ENCODE measurements at places on chromosomes 1 and 21. TPM values are rescaled to one million over a fixed set of nuclear protein-coding genes. Genes with fewer than 3 reads are reported as not detected.

DNA sequence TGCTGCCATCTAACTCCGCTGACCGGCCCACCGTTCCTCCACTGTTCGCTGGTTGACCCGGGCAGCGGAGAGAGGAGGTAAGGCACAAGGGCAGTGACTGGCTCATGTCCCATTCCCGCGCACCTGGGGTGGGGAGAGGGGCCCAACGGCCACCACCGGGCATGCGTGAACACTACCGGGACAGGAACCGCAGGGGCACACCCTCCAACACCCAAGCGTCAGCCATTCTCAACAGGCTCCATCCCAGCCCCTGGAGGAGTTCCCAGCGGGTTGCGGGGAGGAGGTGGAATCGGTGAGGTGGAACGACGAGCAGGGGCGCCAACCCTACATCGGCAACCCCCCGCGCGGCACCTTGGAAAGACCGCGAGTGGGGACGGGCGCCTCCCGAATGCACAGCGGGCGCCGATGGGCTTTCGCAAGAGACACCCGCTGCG lies 126.7 kb downstream of the LIPI start:
- ATAC-seq, result no peak

- no peak for ATAC-seq
These were observed 56.4 kb downstream of the IVNS1ABP start for GRCh38 chr1:185260611-185261010.

Gene LCE1C
- not detected for total RNA-seq

GRCh38 chr1:88892357-88892877 lies 1.1 kb upstream of the GTF2B start:
- ATAC-seq, result no peak

GRCh38 chr1:103761896-103762295 lies 12.2 kb downstream of the AMY1C start:
- no peak for ATAC-seq

GRCh38 chr1:219460081-219460895 lies 152.6 kb downstream of the ZC3H11B start:
- ATAC-seq, result no peak

Gene CA6
- total RNA-seq, result not detected

DNA sequence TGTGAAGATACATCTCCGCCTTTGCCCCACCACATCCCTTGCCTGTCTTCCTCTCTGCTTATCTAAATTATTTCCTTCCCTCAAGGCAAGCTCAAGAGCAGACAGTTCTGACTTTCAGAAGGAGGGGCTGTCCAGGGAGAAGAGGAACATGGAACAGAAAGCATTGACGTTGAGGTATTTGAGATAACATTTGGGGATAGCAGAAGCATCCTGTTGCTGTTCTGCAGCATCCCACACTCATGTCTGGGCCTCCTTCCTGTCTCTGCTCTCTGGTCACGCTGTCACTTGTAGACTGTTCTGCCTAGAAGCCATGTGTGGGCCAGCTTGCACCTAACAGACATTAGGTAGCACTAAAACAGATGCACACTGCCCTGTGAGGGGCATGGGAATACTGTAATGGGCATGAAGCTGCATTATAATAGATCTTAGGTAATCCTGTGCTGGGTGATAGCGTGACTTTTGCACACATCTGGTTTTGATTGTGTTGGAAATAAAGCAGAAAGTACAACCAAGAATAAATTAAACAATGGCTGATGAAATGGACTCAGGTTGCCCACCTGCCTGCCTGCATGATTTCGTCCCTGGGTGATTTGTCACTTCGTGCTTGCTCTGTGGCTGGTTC lies 660 bp upstream of the RD3 start:
- no peak for ATAC-seq

GRCh38 chr1:226129230-226129629 lies 57.3 kb downstream of the ACBD3 start:
- ATAC-seq, result no peak

GRCh38 chr1:160342526-160342925 lies 524 bp downstream of the COPA start:
- ATAC-seq, result peak; percentile 2

GRCh38 chr1:53957194-53957818 lies 11.2 kb downstream of the LRRC42 start:
- ATAC-seq, result peak; percentile 81

- ATAC-seq, result no peak
These were observed 852.1 kb downstream of the KCNT2 start for GRCh38 chr1:195756109-195756508.

DNA sequence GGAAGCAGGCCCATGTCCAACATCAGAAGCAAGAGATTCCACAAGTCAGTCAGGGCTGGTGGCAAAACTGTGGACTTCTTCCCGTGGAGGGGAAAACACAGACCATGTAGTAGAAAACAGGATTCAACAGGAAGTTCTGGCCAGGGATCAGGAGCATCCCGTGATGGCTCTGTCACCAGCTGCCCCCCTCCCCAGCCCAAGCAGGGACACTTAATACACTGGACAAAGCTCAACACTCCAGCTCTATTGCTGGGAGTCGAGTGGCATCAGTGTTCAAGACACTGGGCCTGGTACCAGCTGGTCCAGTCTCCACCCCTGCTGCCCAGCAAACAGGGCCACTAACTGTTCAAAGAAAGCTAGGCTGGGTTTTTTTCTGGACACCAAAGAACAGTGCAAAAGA lies 3.7 kb downstream of the SLC45A3 start:
- no peak for ATAC-seq

DNA sequence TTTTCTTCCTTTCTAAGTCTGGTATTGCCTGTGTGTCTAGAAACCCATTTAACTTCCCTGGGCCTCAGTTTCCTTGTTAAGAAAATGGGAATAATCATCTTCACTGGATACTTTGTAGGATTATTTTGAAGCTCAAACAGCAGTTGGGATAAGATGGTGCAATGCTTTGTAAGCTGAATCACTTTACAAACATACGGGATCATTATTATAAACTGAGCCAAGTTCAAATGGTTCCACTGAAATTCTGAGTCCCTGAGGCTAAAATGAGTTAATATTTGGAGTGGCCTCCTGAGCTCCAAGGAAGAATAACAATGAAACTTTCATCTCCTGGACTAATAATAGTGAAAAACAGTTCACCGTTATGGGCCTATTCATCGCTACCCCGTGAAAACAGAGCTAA lies 388.0 kb downstream of the PLPP3 start:
- ATAC-seq, result no peak

DNA sequence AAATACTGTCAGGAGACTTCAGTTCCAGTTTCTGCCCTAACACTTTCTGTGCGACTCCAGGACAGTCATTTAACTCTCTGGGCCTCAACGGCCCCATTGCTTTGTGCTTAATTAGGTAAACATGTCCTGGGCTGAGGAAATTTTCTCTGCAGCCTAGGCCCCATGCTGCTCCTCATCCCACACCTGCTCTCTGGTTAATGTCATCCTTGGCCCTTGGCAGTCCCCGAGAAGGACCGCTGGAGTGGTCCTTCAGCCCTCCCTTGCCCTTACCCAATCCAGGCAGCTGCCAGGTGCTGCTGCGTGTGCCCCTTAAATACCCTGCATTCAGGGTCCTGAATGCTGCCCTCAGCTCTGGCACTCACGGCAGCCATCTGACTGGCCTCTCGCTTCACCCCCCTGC lies 18.7 kb downstream of the UBL4B start:
- no peak for ATAC-seq

Gene CELF3
- total RNA-seq, result 0.93 TPM

Gene CELA3A
- total RNA-seq, result not detected

- no peak for ATAC-seq
These were observed 94.6 kb upstream of the AKT3 start for GRCh38 chr1:243944429-243945160.

Gene MX1
- 29.1 TPM for total RNA-seq

DNA sequence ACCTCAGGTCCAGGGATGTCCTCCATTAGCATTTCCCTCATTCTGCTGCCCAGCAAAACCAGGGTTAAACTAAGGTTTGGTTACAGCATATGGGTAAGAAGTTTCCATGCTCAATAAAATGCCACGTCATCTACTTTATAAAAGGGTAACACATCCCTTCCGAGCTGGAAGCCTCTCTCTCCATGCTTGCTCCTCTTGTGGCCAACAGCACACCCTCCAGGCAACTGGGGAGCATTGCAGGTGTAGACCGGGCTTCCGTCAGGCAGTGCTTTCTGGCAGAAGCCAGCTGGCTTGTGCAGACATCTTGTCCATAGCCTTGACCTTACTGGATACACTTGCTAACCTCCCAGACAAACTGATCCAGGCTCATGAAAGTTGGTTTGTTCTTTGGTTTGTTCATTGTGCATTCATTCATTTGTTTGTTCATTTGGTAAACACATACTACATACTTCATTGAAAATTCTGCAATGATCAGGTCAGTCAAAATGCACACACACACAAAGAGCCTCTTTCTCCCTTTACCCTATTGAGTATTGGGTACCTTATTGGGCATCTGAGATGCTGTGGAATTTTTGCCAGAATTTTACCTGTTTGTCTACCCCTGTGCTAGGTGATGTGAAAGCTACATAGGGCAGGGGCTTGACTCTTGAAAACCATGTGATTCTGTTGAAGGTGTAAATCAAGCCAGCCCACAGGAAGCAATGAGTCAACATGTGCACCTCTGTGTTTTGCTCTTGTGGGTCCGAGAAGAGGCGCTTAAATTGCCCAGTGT lies 422.8 kb downstream of the CAMTA1 start:
- ATAC-seq, result no peak

GRCh38 chr1:92571578-92571977 lies 84.9 kb upstream of the GFI1 start:
- no peak for ATAC-seq

- ATAC-seq, result no peak
These were observed 42.9 kb downstream of the TNNT2 start for GRCh38 chr1:201334325-201335173.

Gene AK4
- total RNA-seq, result 39.6 TPM

DNA sequence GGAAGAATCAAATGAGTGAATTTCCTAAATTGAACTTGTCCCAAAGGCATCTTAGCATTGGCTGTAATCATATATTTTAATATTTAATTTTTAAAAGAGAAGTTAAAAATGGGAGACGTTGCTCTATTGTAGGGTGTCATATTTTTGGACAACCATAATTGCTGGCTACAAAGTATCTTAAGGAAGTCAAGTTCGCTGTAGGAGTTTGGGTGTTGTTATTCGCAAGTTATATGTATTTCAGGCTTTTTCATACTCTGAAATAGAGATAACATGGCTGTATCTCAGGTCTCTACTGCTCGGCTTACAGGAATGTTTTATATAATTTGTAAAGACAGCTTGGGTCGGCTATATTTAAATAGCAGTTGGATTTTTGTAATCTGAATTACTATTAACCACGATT lies 852 bp downstream of the TMEM50A start:
- no peak for ATAC-seq

DNA sequence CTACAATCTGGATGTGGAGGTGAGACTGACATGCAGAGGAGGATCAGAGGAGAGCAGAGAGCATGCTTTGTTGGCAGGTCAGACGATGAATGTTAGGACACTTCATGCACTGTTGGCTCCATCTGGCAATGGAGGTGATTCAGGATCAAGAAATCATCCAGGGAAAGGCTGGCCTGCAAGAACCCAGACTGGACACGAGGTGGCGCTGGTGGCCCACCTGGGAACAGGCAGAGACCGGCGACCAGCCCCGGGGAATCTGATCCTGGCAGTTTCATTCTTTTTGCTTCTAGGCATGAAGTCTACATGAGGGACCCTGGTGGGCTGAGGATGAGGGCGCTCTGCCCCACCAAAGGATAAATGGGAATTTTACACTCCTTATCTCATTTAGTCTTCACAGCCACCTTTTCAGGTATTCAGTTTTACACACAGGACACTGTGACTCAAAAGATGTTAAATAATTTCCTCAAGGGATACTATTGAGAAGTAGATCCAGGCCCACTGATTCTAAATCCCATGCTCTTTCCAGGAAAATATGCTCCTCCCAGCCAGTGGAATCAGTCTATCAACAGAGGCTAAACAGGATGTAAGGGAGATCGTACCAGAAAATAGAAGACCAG lies 26.2 kb upstream of the SCMH1 start:
- ATAC-seq, result peak; percentile 89

Gene RSPH1
- total RNA-seq, result 1.9 TPM

GRCh38 chr21:34989337-34990151 lies 59.6 kb downstream of the RUNX1 start:
- no peak for ATAC-seq

Gene OR2M7
- not detected for total RNA-seq

GRCh38 chr1:95974586-95974985 lies 740.6 kb downstream of the RWDD3 start:
- ATAC-seq, result no peak

GRCh38 chr1:29082519-29082918 lies 41.2 kb downstream of the TMEM200B start:
- no peak for ATAC-seq

Gene CD164L2
- total RNA-seq, result not detected

- no peak for ATAC-seq
These were observed 10.1 kb downstream of the IFNAR1 start for GRCh38 chr21:33334824-33335223.

DNA sequence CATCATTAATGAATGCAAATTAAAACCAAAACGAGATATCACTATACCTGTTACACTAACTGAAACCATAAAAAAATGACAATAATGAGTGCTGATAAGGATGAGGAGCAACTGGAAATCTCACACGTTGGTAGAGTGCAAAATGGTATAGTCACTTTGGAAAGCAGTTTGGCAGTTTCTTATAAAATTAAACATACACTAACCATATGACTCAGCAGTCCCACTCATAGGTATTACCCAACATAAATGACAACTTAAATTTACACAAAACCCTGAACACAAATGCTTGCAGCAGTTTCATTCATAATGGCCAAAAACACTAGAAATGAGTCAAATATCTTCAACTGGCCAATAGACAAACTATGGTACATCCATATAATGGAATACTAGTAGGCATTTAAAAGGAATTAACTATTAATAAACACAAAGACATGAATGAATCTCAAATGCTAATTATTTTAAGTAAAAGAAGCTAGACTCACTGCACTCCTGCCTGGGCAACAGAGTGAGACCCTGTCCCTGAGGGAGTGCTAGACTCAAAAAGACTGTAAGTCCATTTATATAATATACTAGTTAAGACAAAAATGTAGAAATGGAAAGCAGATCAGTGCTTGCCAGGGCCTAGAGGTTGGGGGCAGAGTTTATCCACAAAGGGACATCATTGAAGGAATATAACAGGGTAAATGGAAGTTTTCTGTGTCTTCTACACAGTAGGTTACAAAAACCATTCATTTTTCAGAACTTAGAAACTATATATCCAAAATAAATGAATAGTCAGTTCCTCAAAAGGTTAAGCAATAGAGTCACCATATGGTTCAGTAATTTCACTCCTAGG lies 77.4 kb downstream of the EIF4G3 start:
- ATAC-seq, result no peak

All from gastroesophageal sphincter (tissue), 4 donors.